ENCODE measurements at places on chromosomes 12 and 14.

GRCh38 chr14:61524936-61525292 is 170.4 kb upstream of the HIF1A start:
- no peak for DNase-seq

DNA sequence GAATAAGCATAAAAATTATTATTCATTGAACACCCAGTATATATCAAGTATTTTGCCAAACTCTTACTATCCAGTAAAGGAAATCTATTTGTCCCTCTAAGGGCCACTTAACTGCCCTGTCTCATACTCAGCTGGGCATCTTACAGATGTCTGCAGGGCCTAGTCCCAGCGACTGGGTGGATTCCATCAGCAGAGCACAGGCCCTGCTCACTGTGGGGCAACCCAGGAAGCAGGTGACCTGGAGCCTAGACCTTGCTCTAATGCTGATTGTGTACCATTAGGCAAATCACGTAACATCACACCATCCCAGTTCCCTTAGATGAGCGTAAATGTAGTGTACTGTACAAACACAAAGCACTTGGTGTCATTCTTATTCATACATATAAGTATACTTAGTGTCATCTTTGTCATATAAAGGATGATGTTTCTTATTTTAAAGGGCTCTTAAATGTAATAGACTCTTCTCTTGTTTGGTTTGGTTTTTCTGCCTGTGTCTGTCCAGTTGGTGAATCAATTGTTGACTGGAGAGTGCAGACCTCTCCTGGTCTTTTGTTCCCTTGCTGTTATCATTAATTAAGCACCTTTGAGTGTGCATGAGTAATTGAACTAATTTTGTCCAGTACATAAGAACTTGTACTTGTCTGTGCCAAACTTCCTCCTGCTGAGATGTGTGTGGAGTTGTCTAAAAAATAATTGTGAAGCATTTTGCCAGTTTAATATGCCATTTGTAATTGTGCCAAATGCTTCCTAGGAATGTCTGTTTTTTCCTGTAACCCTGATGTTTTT is 49.3 kb downstream of the RAB35 start:
- no peak for DNase-seq

DNA sequence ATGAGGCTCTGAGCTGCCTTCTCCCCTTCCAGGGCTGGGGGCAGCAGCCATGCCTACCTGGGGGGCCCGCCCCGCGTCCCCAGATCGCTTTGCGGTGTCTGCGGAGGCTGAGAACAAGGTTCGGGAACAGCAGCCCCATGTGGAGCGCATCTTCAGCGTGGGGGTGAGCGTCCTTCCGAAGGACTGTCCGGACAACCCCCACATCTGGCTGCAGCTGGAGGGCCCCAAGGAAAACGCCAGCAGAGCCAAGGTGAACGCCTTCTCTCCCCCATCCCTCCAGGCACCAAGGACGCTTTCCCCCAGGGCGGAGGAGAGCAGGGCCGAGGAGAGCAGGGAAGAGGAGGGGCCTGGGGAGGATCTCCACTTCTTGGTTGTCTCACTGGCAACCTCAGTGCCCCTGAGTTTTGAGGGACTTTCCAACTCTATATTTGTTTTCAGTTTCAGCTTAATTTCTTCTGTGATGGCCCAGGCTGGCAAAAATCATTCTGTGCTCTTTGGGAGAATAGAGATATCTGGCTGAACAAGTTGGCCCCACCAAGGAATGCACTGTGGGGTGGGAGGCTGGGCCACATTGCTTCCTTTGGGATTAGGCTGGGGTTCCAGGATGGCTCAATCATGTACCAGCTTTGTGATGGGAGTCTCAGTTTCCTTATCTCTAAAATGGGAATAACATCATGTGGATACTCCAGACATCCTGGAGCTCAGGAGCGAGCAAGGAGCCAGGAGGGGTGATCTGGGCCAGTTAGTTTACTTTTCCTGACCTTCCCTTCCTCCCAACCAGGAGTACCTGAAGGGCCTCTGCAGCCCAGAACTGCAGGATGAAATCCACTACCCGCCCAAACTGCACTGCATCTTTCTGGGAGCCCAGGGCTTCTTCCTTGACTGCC is 1.2 kb downstream of the KHNYN start:
- no peak for DNase-seq

GRCh38 chr14:65945327-65945726 is 532.8 kb downstream of the FUT8 start:
- no peak for DNase-seq

DNA sequence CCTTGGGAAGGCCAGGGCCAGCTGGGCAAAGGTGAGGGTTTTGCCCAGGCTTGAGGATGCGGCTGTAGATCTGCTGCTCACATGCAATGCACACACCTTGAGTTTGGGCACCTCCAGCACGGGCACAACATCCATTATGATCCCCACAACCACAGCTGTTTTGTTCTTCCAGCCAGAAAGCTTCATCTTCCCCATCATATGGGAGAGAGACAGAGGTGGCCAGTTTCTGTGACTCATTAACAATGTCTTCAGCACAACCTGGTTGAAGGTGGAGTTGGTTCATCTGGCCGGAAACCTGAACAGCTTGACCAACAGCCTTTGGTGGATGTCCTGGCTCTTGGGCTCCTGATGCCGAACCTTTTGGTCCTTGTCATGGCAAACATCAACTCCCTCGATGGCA is 163.7 kb upstream of the CCND2 start:
- DNase-seq = no peak

Measured in left kidney (tissue), 8 donors.